Fibroblast of skin of right quadriceps (primary cell): ENCODE measurements at places on chromosomes 5 and 9.

DNA sequence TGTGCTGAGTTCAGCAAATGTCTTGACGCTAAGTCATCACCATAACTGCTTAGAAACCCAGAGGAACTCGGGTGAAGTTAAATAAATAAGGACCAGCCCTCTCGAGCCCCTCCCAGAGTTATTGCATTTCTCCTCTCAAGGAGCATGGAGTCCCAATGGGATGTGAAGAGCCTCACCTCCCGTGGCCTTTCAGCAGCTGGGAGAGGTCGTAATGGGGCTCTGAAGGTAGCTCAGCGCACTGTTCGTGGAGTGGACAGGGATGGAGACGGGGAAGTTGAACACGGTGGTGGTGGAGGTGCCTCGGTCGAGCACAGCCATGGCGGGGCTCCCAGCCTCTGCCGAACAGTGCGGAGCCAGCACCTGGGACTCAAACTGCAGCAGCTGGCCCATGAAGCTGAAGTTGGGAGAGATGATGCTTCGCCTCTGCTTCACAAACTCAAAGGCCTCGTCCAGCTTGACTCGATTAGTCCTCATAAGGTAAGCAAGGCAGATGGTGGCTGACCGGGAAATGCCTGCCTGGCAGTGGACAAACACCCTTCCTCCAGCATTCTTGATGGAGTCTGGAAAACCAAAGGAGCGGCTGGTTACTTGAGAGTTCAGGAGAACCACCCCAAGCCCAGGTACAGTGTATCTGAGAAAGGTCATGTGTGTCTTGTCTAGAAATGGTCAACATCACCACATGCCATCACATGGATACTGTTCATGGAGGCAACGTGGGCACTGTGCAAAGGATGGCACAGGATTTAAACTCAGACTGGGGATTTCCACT is 2.2 kb downstream of the DUSP1 start:
- DNase-seq, result peak; percentile 74

- DNase-seq, result no peak
These were observed 523.9 kb downstream of the CETN3 start for GRCh38 chr5:89885670-89886069.

- DNase-seq, result no peak
These were observed 31.8 kb downstream of the ABCA1 start for GRCh38 chr9:104896131-104896530.

DNA sequence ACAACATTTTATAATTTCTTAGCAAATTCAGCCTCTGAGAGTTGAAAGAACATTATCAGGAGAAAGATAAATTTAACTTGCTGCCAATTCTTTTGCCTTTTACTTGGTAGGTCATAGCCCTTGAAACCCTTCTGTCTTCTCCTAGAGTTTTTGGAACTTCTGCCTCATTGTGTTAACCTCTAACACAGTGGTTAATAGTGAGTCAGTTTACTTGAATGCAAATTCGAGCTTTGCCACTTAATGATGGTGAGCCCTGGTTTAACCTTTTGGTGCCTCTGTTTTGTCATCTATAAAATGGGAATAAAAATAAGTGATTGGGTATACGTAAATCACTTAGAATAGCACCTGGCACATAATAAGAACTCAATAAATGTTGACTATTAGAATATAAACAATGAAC is 1.8 kb upstream of the INIP start:
- DNase-seq, result peak; percentile 6

DNA sequence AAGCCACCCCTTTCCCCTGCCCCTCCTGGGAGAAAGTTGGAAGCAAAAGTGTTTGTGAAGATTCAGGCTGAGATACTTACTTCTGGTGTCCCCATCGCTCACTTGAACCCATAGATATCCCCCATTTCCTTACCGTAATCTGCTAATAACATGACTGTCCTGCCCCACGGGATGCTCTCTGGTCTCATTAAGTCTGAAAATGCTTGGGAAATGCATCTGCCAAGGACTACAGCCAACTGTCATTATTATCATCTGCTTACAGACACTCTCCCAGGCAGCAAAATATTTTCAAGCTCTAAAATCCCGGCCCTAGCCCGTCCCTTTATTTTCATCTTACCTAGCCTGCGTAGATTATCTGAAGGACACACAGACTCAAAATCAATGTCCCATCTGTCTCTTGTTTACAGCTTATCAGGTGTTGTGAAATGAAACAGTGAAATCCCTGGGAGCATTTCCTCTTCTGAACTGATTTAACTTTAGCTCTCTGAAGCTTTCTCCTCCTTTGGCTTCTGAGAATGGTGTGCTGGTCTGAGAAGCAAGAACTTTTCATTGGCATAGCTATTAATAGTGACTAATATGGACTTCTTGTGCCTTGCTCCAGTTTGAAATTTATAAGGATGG is 126.9 kb upstream of the OSMR start:
- peak; percentile 29 for DNase-seq

GRCh38 chr9:33453999-33454660 is 6.7 kb upstream of the AQP3 start:
- no peak for DNase-seq

- DNase-seq, result no peak
These were observed 55.3 kb downstream of the SMIM23 start for GRCh38 chr5:171840711-171841522.
